ENCODE measurements at places on chromosomes 1 and 21.

GRCh38 chr21:45327441-45328197, 39.9 kb upstream of the POFUT2 start:
- no peak for DNase-seq

DNA sequence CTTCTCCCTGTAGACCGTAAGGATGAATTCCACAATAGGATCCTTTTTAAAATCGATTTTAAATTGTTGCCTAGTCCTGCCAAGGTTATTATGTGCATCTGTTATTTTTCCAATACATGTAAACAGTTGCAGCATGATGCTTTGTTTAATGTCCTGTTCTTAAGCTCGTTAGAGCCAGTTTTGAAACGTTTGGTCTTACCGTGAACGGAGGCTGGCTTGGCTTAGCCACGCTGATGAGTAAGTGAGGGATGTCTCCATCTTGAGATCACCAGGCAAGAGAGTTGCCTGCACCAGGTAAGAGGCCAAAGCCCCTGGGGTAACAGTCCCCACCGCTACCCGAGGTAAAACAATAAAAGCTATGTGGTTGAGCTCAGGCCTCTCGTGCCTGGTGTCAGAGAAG, 17.3 kb downstream of the CSTB start:
- no peak for DNase-seq

DNA sequence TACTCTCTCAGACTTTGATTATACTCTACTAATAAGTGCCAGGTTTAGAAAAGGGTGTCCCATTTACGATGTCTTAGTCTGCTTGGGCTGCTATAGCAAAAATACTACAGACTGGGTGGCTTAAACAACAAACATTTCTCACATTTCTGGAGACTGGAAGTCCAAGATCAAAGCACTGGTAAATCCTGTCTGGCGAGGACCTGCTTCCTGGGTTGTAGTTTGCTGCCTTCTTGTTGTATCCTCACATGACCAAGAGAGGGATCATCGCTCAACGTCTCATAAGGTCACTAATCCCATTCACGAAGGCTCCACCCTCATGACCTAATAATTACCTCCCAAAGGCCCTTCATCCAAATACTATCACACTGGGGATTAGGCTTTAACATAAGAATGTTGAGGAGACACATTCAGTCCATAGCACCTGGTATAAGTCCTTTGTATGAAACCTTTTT, 12.0 kb downstream of the PRDX6 start:
- DNase-seq, result no peak

GRCh38 chr1:232937741-232938375, 12.6 kb upstream of the NTPCR start:
- no peak for DNase-seq

- DNase-seq, result no peak
These were observed 247.2 kb downstream of the LRRC7 start for GRCh38 chr1:69814926-69815325.

- DNase-seq, result no peak
These were observed 673.4 kb upstream of the ADGRL4 start for GRCh38 chr1:79679916-79680315.

GRCh38 chr1:19552291-19553010, 67.1 kb upstream of the CAPZB start:
- DNase-seq, result no peak

- DNase-seq, result peak; percentile 56
These were observed 1.8 kb downstream of the IFNAR2 start for GRCh38 chr21:33231526-33231925.

DNA sequence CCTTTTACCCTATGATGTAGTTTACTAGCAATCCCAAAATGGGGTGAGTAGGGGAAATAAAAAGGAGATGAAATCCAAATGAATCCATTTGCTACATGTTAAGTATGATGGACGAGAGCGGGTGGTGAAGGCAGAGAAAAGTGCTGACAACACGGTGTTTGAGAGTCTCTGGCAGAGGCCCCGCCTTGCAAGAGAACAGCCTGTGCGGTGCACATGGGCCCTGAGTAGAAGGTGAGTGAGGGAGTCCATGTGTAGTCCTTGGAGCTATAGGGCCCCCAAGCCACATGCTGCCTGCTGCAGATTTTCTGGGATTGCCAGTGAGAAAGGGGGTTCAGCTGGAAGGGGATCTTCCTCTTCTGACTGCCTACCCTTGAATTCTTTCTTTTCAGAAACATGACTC, 177.1 kb downstream of the TNR start:
- DNase-seq, result no peak

GRCh38 chr1:64471218-64472039, 1.5 kb downstream of the CACHD1 start:
- peak; percentile 28 for DNase-seq

DNA sequence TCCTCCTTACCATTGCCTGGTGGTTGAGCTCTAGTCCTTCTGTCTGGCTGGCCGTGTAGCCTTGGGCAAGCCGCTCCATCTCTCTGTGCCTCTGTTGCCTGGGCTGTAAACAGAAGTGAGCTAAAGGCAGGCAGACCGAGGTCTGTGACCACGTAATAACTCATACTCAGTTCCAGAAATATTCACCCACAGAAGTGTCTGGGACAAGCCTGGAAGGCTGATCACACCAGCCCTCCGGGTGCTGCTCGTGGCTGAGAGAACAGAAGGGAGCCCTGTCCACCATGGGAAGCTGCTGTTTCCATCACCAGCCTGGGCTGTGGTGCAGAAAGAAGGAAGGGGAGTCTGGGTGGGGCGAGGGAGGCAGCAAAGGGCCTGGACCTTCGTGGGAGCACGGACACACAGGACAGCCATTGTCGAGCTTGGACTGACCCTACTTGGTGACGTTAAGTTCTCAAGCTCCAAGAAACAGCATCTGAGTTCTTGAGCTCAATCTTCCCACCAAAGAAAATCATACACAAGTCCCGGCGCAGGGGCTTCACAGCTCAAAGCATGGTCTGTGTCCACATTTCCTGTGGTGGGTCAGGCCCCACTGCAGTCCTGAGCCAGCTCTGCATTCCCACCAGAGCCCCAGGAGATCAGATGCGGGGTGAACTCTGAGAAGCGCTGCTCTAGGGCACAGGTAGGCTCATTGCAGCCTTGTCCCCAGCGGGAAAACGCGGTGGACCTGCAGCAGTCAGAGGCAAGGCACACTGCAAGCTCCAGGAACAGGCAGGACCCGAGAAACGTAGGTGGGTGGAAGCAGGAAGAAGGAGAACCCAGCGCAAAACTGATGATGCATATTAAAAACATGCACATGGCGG, 61.8 kb downstream of the RUNX3 start:
- DNase-seq, result no peak

GRCh38 chr1:43976045-43976444, 1.3 kb downstream of the ATP6V0B start:
- no peak for DNase-seq

DNA sequence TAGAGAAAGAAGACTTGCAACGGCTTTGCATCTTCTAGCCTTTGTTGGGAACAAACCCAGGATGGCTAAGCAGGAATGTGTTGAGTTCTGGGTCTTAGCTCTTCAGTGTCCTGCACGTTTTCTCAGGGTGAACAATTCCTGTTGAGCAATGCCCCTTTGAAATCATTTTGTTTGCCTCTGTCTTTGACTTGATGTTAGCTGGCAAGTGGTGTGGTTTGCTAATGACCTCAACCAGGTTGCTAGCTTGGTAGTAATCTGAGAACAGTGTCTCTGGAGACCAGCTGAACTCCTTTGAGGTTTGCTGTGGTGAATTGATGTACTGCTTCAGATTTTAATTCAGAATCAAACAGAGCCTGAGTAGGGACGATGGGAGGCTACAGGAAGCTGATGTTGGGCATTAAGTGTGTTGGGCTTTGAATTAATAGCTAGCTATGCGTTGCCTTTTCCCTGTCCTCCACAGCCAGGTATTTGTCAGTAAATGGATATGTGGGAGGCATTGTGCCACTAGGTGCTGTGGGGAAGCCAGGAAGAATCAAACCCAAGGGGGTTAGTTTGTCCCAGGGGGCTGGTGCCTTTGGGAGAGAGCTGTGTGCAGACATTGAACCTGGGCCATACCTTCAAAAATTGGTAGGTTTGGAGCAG, 23.3 kb upstream of the SRSF10 start:
- no peak for DNase-seq

DNA sequence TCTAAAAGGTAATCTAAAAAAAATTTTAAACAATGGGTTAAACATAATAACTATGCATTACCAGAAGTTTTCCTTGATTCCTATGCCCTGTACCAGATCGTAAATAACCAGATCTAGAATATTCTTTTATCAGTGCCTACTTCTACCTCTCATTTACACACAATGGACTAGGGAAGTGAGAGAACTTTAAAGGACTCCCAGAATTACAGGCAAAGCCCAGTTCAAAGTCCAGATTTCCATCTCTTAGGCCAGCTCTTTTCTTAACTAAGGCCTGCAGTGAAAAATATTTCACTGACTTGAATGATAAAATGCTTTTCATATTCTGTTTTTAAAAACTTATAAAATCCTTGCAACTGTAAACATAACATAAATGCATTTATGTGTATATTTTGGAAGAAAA, 32.6 kb downstream of the ESRRG start:
- no peak for DNase-seq

All from activated T-cell treated with anti-CD3 and anti-CD28 coated beads, Interleukin-2, amount 50 U/mL, for 1 hour (primary cell).